ENCODE measurements at places on chromosomes 6 and 20.

DNA sequence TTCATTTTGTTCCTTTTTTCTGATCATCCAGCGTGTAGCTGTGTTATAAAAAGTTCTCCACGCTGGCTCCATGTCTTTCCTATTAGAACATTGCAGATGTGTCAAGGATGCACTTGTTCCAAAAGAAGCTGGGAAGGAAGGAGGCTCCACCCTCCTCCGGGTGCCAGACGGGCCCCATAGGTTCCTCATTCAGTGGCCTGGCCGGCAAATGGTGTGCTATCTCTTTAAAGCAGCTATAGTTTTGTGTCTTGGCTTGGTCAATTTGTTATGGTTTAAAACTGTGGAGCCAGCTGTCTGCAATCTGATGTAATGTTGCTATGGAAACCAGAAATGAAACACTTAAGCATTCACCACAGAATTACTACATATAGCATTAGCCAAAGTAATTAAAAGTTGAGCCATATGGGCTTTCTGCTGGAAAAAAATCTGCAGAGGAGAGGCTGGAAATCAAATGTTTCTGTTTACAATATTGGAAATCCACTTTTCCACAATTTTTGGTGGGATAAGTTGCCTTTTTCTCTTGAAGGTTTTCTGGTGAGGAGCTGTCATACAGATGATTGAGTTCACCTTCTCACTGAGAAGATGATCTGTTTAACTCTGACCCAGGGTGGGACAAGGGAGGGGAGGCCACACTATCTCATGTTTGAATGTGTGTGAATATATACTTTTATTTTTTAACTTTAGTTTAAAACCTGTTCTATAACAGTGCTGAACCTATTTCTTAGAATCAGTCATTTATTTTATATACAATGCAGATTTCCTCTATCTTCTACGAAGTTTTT lies 167.4 kb downstream of the SASH1 start:
- no peak for DNase-seq

DNA sequence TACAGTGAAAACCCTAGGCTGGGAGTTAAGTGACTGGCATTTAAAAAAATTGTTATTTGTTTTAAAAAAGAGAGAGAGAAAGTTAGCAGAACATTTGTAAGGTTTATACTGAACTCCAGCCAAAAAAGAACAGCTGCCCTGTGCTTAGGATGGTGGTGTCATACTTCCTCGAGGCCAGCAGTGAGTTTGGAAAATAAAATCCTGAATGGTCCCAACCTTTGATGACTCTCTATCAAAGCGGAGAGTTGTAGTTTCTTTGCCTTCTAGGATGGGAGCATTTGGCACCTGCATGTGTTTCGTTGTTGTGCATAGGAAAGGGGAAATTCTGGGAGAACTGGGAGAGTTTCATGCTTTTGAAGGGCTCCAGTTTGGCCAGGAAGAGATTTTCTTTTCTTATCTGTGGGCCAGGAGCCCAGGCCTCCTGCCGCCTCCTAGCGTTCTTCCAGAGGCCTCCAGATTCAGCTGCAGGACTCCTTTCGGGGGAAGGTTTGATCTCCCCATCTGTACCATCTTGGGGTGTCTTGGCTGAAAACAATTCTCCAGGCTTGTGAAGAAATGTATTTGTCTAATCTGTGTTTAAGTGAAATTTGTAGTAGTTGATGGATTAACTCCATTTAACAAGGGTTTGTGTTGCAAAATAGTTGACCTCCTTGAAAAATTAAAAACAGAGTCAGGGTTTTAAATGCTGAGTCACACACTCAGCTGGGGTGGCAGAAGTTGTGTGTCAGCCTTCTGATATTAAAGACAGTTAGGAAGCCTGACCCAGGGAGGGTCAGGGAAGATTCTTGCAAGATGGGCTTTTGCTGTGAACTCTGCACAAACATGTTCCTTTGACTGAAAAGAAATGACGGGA lies 63.4 kb downstream of the TXNDC5 start:
- no peak for DNase-seq

DNA sequence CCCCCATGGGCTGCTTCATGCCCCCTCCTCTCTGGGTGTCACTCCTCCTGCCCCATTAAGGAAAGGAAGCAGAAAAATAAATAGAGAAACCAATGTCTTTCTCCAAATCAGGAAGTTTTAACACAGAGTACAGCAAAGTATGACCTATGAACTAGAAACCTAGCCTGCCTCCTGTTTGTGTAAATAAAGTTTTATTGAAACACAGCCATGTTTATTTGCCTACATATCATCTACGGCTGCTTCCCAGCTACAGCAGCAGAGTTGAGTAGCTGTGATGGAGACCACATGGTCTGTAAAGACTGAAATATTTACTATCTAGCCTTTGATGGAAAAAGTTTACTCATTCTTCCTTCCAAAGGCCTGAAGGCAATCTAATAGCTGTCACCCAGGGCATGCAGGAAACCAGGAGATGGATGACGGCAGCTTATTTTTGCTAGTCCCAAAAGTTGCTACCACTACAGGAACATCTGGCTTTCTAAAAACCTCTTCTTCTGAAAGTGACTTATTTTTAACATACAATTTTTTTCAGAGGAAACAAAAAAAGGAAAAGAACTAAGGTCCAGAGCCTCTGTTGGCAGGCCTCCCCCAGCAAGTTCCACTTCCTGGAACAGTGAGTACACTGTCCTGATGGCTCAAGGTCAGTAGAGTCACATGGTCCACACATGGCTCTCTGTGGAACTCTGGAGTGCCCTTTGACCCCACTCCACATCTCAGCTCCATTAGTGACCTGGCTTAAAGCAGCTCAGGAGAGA lies 287.8 kb downstream of the PTPRT start:
- DNase-seq, result no peak

DNA sequence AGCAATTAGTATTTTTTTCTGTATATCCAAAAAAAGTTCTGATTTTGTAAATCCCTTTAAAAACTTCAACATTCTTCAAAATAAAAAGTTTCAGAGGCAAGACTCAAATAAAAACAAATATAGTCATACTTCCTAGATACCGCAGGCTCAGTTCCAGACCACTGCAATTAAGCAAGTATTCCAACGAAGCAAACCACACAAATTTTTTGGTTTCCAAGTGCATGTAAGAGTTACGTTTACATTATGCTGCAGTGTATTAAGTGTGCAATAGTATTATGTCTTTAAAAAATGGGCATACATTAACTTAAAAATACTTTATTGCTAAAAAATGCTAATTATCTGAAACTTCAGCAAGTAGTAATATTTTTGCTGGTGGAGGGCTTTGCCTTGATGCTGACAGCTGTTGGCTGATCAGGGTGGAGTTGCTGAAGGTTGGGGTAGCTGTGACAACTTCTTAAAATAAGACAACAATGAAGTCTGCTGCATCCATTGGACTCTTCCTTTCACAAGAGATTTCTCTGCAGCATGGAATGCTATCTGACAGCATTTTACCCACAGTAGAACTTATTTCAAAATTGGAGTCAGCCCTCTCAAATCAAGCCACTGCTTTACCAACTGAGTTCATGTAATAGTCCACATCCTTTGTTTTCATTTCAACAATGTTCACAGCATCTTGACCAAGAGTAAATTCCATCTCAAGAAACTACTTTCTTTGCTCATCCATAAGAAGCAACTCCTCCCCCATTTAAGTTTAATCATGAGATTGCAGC lies 46.0 kb downstream of the PHIP start:
- DNase-seq, result no peak

- DNase-seq, result no peak
Observed at GRCh38 chr6:152313542-152314482, 323.4 kb downstream of the SYNE1 start.

- DNase-seq, result no peak
Observed at GRCh38 chr6:117494694-117495318, 12.3 kb downstream of the DCBLD1 start.

DNA sequence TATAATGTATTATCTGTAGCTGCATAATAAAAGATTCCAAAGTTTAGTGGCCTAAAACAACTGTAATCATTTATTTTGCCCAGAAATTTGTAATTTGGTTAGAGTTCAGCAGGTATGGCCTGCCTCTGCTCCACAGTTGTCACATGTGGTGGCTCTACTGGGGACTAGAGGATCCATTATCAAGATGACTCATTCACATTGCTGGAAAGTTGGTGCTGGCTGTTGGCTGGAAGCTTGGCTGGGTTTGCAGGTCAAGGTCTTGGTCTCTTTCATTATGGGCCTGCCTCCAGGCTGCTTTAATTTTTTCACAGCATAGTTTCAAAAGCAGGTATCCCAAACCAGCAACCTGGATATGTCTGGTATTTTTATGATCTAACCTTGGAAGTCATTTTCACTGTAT lies 17.6 kb downstream of the TRDN start:
- no peak for DNase-seq

GRCh38 chr6:30530014-30530413 lies 26.3 kb downstream of the GNL1 start:
- DNase-seq, result no peak

DNA sequence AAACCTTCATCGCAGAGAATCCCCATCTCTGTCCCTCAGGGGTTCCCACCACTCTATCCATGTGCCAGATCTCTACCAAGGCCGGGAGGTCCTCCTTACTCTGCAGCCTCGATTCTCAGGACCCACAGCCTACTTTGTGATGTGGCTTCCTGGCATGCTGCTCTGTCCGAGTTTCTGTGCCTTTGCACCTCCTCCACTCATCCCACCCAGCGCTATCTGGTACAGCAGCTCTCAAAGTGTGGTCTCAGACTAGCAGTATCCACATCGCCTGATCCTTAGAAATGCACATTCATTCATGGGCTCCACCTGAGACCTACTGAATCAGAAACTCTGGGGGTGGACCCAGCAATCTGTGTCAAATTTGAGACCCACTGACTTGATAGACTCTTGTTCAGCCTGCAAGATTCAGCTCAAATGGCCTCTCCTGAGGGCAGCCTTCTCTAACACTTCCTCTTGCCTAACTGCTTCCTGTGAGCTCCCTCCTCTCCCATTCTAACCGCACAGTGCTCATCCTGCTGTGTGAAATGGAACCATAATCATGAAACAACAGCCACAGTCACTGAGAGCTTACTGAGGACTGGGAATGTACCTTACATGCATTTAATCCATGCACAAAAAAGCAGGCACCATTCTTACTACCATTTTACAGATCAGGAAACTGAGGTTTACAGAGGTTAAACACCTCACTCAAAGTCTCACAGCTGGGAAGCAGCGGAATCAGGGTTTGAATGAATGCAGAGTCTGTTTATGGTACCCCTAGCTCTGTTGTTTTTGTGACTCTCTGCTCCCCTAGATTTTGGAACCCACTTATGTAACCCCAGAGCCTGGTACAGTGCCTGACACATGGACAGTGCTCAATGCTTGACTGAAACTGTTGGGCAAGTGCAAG lies 69.4 kb downstream of the JPH2 start:
- no peak for DNase-seq

DNA sequence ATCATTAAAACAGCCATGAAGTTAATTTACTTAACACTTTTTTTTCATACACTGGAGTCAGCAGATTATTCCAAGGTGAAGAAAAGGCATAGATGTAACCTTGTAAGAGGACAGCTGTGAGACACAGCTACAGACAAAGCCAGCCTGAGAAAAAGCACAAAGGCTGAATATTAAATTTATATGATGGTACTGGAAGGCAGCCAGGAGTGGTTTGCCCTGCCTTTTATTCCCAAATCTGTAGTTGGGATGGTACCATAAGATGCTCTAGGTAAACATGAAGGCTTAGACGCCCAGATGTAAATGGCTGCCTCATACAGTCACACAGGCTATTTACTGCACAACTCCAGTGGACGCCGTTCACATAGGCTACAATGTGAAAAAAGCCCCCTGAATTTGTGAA lies 42.1 kb upstream of the LOC128125822 start:
- DNase-seq, result no peak

GRCh38 chr20:4613718-4614620 lies 107.7 kb upstream of the PRND start:
- DNase-seq, result peak; percentile 73

DNA sequence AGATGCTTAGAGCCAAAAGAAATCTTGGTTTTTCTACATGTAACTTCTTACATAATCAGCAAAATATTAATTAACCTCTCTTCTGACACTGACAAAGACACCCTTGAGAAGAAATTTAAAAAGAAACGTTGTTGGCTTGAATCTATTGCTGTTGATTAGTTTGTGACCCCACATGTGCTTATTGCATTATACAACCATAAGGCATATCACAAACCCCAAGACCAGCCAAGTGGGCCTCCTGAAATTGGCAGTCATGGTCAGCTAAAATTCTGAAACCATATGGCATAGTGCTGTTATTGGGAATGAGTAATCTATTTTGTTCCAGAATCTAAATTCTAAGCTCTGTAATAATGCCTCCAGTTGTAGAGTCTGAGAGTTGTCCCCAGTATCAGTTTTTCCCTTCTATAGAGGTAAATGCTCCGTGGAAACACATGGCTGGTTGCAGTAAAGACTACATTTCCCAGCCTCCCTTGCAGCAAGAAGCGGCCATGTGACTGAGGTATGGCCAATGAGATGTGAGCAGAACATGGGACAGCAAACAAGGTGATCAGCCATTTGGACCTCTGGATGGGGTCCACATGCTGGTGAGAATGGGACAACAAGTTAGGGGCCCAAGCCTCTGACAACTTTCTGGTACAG lies 42.3 kb upstream of the PTPN1 start:
- DNase-seq, result no peak

DNA sequence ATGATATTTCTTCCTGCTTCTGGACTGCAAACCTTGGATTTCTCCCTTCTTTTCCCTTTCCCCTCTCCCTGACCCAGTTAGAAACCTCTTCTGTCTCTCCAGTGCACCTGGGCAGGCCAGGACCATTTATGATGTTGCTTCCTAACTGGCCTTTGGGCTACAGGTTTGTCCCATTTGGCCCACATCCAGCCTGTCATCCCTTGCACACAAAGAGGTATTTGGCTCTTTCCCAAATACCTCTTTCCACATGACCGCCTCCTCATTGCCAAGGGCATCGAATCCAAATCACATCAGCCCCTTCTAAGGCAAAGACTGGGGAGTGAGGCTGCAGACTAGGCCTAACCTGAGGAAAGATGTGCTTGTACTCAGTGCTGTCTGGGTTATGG lies 13.6 kb downstream of the FGD2 start:
- no peak for DNase-seq
